CD4-positive, alpha-beta memory T cell (primary cell): ENCODE measurements at places on chromosomes 1 and 21. TPM values are rescaled to one million over a fixed set of nuclear protein-coding genes. Genes with fewer than 3 reads are reported as not detected.

ECM1 gene
- polyA plus RNA-seq, result not detected

VANGL2 gene
- polyA plus RNA-seq, result not detected

CFAP107 gene
- polyA plus RNA-seq, result not detected

FMOD gene
- not detected for polyA plus RNA-seq

SLC45A3 gene
- polyA plus RNA-seq, result not detected

GBP4 gene
- polyA plus RNA-seq, result 36.8 TPM

TRAF3IP3 gene
- 487 TPM for polyA plus RNA-seq

TMEM200B gene
- not detected for polyA plus RNA-seq

ALPL gene
- not detected for polyA plus RNA-seq

FAM72A gene
- 0.29 TPM for polyA plus RNA-seq

MEGF6 gene
- 2.4 TPM for polyA plus RNA-seq

FRRS1 gene
- not detected for polyA plus RNA-seq

ARF1 gene
- polyA plus RNA-seq, result 493 TPM

FAM78B gene
- 0.08 TPM for polyA plus RNA-seq

DNA sequence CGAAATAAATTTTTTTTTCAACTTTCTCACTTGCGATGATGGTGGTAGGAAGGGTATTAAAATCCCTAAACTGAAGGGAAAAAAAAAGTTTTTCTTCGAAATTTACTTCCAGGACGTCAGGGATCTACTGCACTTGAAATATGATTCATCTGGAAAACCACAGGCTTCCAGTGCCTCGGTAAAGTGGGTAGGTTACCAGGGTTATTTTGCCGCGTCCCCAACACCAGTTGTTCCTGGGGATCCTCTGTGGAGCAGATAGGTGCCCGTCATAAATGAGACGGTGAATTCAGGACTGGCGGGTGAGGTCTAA lies 773 bp downstream of the RABIF start:
- DNase-seq, result no peak

DNA sequence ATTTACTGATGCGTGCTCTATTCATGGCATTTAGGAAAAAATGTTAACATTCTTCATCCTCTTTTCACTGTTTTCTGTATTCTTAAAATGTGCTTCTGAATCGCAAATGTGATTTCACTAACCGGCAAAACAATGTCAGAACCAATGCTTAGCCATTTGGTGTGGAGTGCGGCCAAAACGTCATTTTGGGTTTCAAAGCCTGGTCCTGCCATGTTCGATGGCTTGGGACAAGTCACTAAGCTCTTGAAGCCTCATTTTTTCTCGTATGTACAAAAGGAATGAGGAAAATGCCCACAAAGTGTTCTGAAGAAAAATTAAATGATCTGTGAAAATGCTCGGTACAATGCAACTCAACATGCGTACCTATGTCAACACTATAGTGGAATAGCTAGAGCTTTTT lies 175.3 kb downstream of the APP start:
- no peak for DNase-seq

GRCh38 chr1:4971666-4972065 lies 317.3 kb downstream of the AJAP1 start:
- no peak for DNase-seq

DNA sequence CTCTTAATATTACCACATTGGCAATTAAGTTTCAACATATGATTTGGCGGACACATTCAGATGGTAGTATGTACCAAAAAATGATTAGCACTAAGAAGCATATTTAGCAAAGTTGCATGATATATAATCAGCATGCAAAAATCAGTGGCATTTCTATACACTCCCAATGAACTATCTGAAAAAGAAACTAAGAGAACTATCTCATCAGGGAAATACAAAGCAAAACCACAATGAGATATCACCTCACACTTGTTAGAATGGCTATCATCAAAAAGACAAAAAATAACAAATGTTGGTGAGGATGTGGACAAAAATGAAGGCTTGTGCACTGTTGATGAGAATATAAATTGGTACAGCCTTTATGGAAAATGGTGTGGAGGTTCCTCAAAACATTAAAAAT lies 31.4 kb upstream of the DENND1B start:
- no peak for DNase-seq

GRCh38 chr1:206856674-206857464 lies 8.6 kb upstream of the IL20 start:
- peak; percentile 22 for DNase-seq

- no peak for DNase-seq
Observed at GRCh38 chr21:35343046-35343819, 294.1 kb upstream of the RUNX1 start.

DNA sequence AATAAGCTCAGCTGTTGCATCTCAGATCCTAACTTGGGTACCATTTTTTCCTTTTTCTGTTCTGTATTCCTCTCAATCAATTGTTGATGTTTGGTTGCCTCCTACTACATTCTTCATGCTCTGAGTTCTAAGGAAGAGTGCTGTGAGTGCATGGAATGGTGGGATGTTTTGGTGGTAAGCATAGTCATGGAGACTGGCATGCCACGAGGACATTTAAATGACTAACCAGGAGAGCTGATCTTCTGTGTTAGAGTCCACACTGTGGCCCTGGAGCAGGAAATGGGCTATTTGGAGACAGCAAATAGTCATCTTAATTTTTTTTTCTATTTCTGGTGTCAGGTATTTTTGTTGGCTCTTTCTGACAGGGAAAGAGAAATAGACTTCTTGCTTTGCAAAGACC lies 69.5 kb upstream of the HSD17B7 start:
- DNase-seq, result no peak

DNA sequence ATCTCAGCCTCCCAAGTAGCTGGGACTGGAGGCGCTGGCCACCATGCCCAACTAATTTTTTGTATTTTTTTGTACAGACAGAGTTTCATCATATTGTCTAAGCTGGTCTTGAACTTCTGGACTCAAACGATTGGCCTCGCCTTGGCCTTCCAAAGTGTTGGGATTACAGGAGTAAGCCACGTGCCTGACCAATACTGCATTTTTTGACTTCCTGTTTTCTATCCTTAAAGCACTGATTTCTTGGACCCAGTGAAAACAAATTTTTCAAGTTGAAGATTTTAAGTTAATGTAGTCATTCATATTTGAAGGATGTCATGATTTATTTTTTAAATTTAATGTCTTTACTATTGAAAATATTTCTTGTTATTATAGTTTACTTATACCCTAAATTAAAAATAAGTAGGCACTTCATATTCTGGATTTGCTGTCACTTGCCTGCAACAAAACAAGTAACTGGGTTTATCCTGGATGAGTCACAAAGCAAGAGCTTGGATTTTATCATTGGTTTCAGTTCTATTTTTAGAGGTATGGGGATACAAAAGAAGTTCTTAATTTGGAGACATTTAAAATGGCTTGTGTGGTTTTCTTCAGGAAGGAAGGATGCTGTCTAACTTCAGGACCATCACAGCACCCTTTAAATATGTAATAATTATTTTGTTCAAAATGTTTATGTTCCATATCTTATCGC lies 2.2 kb upstream of the VPS45 start:
- no peak for DNase-seq

GRCh38 chr1:225689882-225690459 lies 37.0 kb upstream of the ENAH start:
- DNase-seq, result no peak

GRCh38 chr1:86739648-86740509 lies 35.5 kb downstream of the SH3GLB1 start:
- DNase-seq, result peak; percentile 28

- no peak for DNase-seq
Observed at GRCh38 chr1:179883040-179883744, 1.1 kb downstream of the TOR1AIP1 start.

- DNase-seq, result no peak
Observed at GRCh38 chr1:2627746-2628145, 5.1 kb downstream of the MMEL1 start.

DNA sequence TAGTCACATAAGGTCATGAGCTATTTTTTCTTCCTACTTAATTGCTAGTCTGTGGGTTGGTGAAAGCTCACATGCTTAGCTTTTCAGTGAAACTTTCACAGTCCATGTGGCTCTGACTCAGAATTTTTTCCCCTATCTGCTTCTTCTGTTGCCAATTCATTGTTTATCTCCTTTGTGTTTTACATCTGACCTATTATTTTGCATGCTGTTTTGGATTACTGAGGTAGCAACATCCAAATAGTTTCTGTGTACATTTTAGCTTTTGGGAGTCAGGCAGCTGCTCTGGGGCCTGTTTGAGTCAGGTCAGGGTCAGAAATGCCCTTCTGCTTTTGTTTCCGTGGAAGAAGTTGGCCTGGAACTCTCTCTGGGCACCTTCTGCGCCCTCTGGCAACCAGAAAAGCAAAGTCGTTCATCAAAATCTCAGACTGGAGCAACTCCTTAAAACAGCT lies 40.0 kb downstream of the ROR1 start:
- DNase-seq, result no peak

GRCh38 chr1:171357179-171357578 lies 43.2 kb downstream of the FMO4 start:
- no peak for DNase-seq

DNA sequence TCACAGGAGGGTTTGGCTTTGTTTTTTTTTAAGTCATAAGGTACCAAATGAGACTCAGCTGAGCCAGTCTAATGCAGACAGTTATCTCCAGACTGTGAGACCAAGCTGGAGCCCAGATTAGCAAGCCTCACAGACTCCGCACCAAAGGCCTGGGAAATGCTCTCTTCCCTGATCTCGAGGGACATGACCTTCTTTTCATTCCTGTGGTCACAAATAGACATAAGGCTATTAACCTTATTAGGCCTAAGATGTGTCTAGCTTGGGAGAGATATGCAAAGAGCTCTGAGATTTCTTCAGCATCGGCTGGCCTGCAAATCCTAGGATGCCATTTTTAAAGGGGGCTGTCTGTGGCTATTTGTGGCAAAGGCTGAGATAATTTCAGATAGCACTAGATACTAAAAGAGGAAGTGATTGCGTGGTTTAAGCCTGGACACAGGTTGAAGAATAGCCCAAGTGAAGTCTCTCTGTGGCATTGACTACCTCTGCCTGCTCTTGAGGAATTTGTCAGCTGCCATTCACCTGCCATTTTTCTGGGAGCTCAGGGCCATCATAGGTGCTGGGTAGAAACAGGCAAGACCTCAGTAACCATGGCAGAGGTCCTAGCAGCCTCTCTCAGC lies 301.3 kb downstream of the SIPA1L2 start:
- DNase-seq, result no peak

GRCh38 chr1:231665101-231665500 lies 38.5 kb downstream of the DISC1 start:
- DNase-seq, result no peak

GRCh38 chr21:16186742-16187141 lies 457.0 kb downstream of the USP25 start:
- DNase-seq, result no peak

GRCh38 chr1:185104083-185104482 lies 52.7 kb downstream of the TRMT1L start:
- DNase-seq, result no peak

- no peak for DNase-seq
Observed at GRCh38 chr21:36848730-36849274, 117.7 kb downstream of the HLCS start.

GRCh38 chr21:18026359-18026758 lies 207.2 kb upstream of the C21orf91 start:
- DNase-seq, result no peak

GRCh38 chr1:55081188-55081904 lies 42.0 kb downstream of the PCSK9 start:
- no peak for DNase-seq

DNA sequence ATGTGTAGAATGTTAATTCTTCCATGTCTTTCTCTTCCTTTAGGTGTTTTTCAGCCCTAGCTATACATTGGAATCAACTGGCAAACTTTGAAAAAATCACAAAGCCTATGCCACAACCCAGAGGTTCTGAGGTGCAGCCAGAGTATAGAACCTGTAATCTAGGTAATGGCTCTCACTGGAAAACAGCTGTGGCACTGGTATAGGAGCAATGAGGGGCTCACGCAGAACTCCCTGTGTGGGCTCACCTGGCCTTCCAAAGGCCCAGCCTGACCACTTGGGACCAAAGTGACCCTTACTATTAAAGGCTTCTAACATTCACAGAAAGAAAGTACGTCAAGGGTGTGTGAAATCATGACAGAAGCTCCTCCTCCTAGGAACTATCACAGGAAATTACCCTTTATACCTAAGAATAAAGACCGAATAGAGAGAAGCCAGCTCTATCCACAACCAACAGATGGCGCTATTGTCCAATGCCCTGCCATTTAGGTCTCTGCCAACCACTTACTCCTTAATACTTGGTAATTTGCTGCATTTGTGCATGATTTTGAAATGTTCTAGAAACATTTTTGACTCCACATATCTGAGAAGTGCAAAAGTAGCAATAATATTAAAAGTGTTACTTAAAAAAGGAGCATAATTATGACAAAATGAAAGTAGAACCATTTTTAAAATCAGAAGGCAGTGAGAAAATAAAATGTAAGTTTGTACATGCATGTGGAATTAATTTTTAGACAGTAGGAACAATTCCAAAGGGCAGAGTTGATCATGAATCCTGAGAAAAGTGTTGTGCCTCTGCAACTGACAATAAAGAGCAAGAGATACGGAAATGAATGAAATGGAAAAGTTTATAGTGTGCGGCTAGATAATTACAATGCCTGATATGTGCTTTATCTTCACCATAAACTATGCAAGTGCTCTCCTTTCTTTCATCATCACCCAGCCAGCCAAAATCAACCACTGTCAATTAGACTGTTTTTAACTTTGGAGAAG lies 93.1 kb upstream of the HAO2 start:
- DNase-seq, result peak; percentile 28

GRCh38 chr1:235725434-235725833 lies 75.8 kb upstream of the GNG4 start:
- no peak for DNase-seq

DNA sequence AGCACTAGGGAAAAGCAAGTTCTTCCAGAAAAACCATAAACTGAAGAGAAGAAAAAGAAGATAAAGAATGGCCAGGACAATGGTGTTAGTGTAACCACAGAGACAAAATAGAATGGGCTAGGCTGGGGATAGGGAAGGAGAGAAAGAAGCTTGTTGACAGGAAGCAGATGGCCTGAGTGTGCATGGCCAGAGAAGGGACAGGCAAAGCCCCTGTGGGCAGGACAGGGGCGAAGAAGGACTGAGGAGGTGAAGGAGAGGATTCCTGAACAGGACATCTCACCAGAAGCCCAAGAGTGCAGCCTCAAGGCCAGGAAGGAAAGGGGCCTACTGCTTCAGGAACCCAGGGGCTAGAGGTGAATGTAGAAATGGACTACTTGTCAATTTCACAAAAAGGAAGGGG lies 29.3 kb downstream of the IQGAP3 start:
- DNase-seq, result no peak

GRCh38 chr1:245790441-245790840 lies 635.7 kb downstream of the KIF26B start:
- no peak for DNase-seq
